ENCODE measurements at places on chromosomes 11 and 22.

- DNase-seq = no peak
Measured at GRCh38 chr11:61581931-61582330, 1.1 kb upstream of the SYT7 start.

GRCh38 chr11:20274031-20274430, 89.5 kb upstream of the HTATIP2 start:
- DNase-seq = no peak

GRCh38 chr11:11769362-11769761, 72.4 kb upstream of the USP47 start:
- no peak for DNase-seq

GRCh38 chr22:26894766-26895485, 237.5 kb downstream of the MIAT start:
- no peak for DNase-seq

GRCh38 chr22:43408009-43408408, 3.8 kb upstream of the MPPED1 start:
- DNase-seq = no peak

DNA sequence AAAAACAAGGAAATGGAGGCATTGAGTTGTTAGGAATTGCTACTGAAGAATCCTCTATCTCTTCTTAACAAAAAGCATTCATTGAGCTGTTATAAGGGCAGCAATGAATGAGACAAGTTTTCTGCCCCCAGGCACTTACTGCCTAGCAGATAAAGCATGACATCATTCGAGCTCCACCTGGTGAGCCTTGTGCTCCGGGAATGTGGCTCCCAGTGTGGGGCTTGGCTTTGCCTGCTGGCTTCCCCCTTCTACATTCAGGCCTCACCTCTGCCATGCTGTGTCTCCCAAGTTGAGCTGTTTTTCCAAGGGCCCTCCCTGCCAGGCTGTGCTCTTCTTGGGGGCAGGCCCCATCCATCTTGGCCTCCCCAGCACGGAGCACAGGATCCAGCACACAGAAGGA, 56.9 kb upstream of the EIF3D start:
- no peak for DNase-seq

DNA sequence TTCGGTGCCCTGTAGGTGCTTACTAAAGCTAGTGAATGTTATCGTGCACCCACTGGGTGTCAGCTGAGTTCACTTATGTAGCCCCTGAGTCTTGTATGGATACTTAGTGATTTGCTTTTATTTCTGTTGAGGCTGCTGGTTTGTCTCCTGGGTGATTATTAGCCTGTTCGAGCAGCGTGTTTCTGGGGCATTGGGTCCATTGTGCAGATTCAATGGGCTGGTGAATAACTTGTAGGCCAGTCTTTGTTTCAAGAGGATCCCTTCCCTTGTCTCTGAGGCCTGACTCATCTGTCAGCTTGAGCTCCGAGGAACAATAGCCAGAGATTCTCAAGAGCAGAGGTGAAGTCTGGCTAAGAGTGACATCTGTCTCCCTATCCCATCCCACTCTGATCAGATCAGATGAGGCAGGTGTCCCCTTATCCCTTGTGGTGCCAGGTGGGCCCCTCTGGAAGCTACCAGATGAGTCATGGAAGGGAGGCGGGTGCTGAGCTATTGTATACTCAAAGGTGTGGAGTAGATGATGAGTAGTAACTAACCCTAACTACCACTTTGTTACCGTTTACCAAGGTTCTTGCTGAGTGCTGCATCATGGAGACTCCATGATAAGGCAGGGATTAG, 3.7 kb downstream of the MIAT start:
- DNase-seq = no peak

- DNase-seq = no peak
Measured at GRCh38 chr11:34758262-34758661, 137.4 kb downstream of the EHF start.

GRCh38 chr22:47067321-47067890, 305.0 kb downstream of the TBC1D22A start:
- no peak for DNase-seq

DNA sequence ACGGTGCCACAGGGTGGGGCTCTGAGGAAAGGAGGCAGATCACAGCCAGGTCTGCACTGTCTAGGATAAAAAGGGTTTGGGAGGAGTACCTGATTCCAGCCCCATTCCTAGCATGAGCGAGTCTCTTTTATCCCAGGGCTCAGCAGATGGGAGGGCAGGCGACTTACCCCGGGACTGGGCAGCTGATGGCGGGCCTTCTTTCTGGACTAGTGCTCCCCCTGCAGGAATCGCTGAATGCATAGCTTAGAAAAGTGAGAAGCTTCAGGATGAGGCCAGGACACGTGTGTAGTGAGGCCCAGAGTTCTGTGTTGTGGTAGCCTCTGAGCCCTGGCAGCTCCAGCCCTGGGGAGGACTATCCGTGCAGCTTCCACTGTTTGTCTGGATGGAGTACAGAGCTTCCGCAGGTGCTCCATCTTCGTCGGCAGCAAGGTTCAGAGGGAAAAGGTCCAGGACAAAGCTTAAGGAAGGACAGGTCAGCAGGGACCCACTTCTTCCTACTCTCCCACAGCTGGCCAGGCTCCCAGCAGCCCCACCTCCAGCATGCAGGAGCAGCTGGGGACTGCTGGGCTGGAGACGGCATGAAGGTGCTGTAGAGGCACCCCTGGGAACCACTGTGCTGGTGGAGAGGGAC, 30.4 kb downstream of the COMMD9 start:
- peak; percentile 49 for DNase-seq

DNA sequence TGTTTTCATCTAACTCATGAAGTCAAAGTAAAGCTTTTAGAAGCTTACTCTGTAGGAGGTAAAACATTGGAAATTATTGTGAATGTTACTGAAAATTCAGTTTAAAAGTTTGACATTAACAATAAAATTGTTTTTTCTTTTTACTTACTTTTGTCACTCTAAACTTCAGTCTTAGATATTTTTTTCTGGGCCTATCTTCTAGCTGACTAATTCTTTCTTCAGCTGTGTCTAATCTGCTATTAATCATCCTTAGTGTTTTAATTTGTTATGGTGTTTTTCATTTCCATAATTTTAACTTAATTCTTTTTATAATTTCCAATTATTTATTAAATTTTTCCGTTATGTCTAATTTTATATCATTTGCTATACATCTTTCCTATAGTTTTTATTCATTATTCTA, 35.0 kb downstream of the IL10RA start:
- DNase-seq = no peak

DNA sequence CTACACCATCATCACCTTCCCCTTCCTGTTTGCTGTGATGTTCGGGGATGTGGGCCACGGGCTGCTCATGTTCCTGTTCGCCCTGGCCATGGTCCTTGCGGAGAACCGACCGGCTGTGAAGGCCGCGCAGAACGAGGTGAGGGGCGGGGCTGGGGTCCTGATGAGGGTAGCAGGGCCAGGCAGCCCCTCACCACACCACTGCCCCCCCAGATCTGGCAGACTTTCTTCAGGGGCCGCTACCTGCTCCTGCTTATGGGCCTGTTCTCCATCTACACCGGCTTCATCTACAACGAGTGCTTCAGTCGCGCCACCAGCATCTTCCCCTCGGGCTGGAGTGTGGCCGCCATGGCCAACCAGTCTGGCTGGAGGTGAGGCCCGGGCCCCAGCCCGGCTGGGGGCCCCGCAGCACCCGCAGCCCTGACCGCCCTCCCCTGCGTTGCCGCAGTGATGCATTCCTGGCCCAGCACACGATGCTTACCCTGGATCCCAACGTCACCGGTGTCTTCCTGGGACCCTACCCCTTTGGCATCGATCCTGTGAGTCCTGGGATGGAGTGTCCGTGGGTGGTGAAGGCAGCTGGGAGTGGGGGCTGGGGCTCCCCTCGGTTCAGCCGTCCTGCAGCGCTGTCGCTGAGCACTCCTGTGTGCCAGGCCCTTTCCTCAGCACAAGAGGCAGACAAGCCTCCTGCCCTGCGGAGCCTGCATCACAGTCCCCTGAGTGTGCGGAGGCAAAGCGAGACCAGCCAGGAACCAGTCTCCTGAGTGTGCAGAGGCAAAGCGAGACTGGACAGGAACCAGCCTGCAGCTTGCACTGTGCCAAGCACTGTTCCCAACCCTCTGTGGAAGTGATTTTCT, 8.8 kb downstream of the TCIRG1 start:
- DNase-seq = no peak

- DNase-seq = no peak
Measured at GRCh38 chr11:78916759-78917158, 342.1 kb upstream of the NARS2 start.

DNA sequence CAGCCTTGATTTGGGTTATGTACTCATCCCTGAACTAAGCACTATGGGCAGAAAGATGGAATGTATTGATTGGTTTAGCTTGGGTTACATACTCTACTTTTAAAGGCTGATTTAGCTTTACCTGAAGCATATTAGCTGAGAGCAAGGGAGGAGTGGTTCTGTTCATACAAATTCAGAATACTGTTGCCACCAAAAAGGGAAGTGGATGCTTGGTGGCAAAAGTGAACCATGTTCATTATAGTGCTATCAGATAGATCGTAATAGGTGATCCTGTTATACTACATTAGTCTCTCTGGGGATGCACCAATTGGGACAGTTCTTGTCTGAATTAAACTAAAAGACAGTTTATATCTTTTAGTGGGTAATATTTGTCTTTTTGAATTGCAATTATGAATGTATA, 44.5 kb upstream of the RRM1 start:
- DNase-seq = no peak

DNA sequence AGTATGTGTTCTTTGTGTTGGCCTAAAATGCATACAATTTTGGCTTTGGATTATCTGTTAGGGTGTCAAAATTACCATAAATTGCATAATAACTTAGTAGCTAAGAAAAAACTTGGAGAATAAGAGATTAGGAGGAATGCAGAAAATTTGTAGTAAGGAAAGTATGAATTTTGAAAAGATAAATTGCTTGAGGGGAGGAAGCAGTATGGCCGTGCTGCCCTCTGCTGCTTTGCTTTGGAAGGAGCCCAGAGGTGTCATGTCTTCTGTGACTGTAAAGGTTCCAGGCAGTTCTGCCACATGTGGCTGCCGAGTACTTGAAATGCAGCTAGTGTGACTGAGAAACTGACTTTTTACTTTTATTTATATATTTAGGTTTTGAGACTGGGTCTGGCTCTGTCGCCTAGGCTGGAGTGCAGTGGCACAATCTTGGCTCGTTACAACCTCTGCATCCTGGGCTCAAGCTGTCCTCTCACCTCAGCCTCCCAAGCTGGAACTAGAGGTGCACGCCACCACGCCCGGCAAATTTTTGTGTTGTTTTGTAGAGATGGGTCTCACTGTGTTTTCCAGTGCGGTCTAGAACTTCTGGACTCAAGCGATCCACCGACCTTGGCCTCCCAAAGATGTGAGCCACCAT, 1.8 kb downstream of the ADSL start:
- peak; percentile 58 for DNase-seq

DNA sequence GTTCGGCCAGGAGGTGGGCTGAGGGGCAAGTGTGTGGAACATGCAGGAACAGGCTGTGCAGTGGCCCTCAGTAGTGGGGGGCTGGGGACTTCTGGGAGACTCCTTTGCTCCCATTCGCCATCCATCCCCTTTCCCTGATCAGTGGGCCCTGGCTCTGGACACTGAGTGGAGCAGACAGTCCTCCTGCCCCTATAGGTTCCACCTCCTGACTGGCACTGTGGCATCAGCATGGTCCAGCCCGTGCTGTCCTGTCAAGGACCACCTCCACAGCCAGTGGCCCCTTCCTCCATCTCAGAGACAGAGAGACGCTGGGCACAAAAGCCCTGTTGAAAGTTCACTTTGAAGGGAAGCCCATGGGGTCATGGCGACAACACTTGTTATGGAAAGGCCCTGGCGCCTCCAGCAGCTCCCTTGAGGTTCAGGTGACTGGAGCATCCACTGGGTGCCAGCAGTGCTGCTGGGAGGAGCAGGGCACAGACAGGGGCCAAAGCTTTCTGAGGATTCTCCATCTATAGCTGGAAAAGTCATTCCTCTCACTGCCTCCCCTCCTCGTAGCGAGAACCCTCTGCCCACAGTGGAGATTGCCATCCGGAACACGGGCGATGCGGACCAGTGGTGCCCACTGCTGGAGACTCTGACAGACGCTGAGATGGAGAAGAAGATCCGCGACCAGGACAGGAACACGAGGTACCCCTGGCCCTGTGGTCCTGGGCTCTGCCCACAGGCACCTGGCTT, 5.6 kb downstream of the DERL3 start:
- no peak for DNase-seq

GRCh38 chr11:8963569-8964323, 496 bp downstream of the TMEM9B start:
- peak; percentile 82 for DNase-seq

DNA sequence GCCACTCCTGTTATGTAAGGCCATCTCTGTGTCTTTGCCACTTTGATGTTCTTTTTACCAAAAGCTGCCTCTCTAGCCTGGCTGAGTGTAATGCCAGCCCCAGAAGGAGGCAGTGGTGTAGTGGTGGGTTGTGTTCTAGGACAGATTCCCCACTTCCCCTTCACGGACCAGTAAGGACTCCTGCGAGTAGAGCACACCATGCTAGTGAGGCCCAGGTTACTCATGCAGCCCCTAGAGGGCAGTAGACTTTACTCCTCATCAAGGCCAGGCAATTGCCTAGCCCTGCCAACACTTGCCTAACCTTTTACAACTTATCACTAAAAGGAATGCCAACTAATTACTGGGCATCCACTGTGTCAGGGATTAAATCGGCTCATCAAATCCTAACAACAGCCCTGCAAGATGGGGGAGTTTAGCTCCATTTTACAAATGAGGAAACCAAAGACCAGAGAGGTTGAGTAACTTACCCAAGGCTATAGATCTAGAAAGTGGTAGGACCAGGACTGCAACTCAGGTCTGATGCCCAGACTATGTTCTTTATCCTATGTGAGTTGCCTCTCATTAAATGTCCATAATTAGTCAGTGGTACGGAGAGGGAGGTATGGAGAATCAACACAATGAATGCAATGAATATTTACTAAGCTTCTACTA, 75.3 kb downstream of the APIP start:
- DNase-seq = peak; percentile 71

GRCh38 chr11:73916435-73916834, 34.4 kb upstream of the DNAJB13 start:
- no peak for DNase-seq

GRCh38 chr11:102347462-102348370, 702 bp downstream of the BIRC2 start:
- DNase-seq = peak; percentile 61

DNA sequence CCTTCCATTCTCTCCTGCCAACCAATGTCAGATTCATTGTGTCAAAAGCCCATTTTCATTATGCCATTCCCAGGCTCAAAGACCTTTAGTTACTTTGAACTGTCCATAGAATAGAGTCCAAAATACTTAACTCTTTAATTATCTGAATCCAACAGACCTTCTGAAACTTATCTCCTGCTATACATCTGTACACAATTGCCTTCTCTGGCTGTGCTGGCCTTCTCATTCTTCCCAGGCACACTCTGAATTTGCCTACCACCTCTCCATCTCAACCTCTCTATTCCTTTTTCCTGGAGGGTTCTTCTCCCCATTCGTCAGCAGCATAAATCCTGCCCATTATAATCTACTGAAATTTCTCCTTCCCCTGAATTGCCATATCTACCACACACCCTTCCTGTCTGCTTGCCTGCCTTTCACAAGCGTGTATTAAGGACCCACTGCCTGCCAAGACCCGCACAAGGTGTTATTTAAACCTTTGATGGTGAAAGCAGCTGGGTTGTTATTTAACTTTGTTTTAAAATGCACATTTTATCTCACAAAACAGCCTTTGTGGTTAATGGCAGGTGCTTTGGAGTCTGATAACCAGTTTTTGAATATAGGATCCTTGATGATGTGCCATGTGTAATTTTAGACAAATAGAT, 125.9 kb downstream of the CCDC81 start:
- DNase-seq = no peak

Data from T47D (cell line).